ENCODE measurements at places on chromosomes 3 and 15.

DNA sequence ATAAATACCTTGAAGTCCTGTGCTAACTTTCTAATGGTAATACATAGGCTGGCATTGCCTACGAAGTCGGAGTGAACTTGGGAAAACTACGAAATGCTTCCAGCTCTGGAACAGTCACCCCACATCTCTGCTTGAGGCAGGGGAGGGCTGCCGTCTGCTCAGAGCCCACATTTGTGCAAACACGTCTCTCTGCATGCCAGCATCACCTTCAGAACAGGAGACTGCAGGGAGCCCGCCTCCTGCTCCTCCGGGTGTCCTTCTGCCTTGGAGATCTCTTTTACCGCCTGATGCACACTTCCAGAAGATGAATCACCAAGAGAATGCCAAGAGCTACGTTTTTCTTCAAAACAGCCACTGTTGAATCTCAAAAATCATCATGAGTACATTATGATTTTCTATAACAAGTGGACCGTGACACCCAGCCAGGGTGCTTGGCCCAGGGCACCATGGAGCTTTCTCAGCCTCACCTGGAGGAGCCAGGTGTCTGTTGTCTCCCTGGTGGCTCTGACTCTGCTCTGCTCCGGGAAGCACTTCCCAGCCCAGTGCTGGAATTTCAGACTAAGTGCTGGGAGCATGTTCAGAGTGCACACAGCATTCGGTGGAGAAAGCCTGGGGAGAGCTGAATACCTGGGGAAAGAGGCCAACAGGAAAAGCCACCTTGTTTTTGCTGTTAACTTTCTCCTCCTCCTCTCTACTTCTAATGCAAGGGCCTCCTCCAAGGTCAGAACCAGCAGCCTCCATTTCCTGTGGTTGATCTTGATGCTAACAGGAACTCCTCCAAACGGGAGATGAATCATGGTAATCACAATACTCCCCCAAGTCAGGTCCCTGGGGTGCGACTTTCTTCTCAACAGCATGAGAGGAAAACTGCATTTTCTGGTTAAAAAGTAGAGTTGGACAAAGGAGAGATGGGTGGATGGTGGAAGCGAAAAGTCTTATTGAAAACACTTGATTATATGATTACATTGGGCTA is 467.7 kb downstream of the GABRG3 start:
- no peak for DNase-seq

DNA sequence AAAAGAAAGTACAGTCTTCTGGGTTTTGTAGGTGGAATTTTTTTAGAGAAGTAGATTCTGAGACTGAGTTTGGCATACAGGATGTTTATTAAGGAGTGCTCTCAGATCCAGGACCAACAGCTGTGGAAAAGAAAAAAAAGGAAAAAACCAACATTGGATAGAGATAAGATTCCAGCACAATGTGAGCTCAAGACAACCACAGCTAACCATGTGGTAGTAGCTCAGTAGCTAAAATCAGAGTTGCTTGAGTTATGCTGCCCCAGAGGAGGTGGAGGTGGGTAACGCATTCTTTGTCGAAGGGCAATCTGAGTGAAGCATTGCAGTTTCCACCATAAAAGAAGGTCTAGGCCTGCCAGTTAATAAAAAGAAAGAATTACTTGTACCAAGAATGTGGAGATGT is 904.3 kb downstream of the NSUN3 start:
- DNase-seq: no peak

DNA sequence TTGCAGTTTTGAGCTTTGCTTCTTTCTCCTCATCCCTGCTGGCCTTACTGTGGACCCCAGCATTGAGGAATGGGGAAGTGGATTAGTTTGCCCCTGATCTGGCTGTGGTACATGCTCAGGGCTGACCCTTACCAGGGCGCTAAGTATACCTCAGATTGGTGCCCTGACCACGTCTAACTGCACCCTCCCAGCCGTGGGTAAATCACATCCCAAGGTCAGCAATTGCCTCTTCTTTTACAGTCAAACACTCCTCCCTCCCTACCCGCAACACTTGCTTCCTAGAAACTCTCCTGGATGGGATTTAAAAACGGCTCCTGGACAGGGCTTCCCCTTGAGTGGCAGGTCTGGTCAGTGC is 437.9 kb downstream of the NR2F2 start:
- DNase-seq: no peak

DNA sequence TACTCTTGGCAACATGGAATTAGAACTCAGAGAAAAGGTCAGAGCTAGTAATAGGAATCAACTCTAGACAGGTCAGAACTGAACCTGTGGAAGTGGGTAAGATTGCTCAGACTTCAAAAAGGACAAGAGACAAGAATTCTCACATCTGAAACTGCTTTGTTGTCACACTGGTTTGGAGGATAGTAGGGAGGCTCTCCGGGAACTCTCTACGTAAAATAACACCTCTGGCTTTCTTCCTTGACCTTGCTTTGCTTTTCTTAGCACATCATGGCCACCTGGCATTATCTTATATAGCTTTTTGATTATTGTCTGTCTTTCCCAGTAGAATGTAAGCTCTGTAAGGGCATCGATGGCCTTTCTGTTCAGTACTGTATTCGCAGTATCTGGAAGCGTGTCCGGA is 13.2 kb upstream of the NFKBIZ start:
- no peak for DNase-seq

GRCh38 chr3:179995406-179995805 is 41.3 kb downstream of the PEX5L start:
- no peak for DNase-seq

DNA sequence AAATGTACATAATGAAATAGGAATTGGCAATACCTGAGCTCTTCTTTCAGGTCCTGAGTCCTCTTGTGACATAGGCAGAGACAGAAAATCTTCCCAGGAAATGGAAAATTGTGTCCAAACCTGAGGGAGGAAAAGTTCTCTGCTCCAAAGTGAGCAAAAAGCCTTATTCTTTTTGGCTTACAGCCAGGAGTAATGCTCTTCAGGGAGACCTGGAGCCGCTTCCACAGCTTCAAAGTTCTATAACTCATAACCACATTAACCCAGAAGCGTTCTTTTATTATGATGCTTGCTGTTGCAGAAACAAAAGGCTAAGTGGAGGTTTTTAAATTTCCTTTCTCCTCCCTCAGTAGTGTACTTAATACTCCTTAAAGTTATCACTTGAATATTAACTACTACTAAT is 633 bp downstream of the IGSF10 start:
- no peak for DNase-seq

GRCh38 chr3:62370112-62370857 is 3.1 kb downstream of the FEZF2 start:
- no peak for DNase-seq
